Fibroblast of skin of left quadriceps (primary cell): ENCODE measurements at places on chromosomes 11 and 22.

- no peak for DNase-seq
These were observed 18.9 kb upstream of the YPEL1 start for GRCh38 chr22:21754523-21754922.

DNA sequence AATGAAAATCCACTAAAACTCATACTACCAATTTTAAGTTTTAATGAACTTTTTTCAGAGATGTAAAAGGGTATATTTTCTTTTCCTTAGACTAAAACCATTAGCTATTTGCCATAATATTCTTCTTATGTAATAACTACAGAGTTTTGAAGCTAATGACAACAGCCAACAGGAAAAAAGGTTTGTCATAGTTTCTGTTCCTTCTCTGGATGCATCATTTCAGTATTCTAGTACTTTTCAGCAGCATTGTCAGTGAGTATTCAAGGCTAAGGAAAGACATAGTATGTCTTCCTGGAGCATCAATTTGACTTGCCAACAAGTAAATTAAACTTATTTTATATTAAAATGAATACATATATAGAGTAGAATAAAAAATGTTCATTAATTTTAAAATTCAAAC is 166.0 kb downstream of the METTL15 start:
- no peak for DNase-seq

- DNase-seq: no peak
These were observed 2.2 kb upstream of the RPS19BP1 start for GRCh38 chr22:39534591-39535356.

DNA sequence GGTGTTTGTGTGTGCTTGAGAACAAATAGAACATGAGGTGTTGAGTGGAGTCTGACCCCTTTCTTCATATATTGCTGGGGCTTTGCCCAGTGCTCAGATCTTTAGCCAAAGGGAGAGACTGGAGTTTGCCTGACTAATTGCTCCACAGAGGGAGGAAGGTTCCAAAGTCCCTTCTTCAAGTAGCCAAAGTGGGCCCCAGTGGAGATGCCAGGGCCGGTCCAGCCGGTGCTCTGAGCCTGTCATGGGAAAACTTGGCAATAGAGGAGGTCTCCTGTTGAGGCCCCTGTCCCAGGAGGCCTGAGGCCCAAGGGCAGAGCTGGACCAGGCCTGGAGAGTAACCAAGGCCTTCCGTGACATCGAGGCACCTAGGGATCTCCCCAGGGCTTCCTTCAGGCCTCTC is 112.3 kb downstream of the DSCAML1 start:
- DNase-seq: no peak

GRCh38 chr11:74520316-74520715 is 26.8 kb upstream of the LIPT2 start:
- no peak for DNase-seq

GRCh38 chr11:95101935-95102334 is 12.3 kb downstream of the ENDOD1 start:
- DNase-seq: no peak

DNA sequence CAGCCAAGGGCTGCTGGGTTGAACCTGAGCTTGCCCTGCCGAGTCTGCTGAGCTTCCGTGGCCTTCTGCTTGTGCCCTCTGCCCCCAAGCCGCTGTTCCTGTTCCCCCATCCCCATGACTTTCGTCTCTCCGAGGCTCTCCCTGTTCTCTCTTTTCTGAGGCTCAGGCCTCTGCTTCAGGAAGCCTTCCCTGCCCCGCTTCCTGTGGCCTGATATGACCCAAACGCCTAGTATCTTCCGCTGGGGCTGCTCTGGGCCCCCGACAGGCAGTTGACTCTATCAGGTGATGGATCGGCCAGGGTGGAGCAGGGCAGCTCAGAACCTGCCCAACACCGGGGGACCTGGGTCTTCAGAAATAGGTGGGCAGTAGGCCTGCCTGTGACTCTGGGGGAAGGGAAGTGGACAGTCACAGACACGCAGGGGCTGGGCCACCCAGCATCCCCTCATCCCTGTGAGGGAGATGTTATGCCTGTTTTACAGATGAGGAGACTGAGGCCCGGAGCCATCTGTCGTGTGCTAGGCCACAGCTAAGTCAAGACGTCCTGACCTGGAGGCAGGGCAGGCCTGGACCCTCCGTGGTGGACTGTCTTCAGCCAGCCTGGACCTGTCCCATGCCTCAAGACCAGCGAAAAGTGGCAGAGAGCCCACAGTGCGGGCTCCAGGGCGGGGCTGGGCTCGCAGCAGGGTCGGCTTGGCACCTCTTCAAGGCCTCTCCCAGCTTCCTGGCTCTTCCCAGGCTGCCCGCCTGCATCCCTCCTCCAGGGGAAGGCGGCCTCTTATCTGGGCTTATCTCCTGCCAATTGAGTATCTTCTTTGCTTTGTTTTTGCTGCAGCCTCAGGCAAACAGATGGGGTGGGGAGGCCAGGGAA is 16.2 kb downstream of the BAD start:
- no peak for DNase-seq

GRCh38 chr11:128837627-128838026 is 29.5 kb downstream of the KCNJ1 start:
- no peak for DNase-seq

GRCh38 chr22:31637891-31638618 is 24.0 kb downstream of the PISD start:
- no peak for DNase-seq

GRCh38 chr11:93957397-93957952 is 63.7 kb upstream of the HEPHL1 start:
- no peak for DNase-seq
